ENCODE measurements at places on chromosomes 11 and 22.
A peak's percentile ranks its signal among the peaks of the same experiment; 100 is the strongest.

DNA sequence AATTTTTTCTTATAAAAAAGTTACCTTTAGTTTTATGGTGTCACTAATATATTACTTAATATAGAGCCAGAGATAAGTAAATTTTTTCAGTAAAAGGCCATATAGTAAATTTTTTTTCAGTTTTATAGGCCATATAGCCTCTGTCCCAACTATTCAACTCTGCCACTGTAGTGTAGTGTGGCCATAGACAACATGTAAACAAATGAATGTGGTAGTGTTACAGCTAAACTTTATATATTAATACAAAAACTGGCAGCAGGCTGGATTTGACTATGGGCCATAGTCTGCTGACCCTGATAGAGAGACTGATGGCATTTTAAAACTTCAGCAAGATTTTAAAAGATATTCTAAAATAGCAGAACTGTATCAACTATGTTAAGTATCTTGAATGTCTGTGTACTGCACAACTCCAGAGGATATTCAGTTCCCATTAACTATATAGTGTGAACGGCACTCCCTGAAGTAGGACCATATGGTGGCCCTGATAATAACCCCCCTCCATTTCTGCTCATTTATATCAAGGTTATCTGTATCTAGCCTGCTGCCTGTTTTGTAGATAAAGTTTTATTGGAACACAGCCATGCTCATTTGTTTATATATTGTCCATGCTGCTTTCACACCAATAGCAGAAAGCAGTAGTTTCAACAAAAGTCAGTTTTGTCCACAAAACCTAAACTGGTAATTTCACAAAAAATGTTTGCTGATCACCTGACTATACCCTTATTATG is 71.6 kb downstream of the PRMT3 start:
- DNase-seq: no peak

DNA sequence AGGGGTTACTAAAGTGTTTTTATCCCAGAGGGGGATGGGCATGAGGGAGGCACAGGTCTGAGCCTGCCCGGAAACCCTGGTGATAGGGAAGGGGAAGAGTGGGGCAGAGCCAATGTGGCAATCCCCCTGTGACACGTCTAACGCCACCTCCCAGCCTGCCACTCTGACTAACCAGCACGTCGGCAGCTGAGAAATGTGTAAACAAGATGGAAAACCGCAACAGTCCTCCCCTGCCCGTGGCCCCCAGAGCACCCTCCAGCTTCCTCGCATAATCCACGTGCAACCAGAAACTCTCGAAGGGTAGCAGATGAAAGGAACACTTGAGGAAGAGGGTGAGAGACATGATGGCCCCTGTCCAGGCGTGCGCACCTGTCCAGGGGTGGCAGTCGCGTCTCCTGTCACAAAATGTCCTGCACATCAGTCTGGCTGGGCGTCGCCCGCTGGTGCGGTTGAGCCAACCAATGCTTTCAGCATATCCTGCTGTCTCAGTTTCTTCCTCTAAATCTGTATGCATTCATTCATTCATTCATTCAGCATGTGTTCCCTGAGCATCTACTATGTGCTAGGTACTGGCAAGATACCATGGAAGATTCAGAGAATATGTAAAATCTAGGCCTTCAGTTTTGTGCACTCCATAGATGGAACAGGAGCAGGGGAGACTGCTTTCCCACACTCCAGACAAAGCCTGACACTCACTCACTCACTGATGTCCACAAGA is 4.5 kb downstream of the TMPRSS4 start:
- DNase-seq: no peak

GRCh38 chr11:64743591-64744543 is at the start of gene RASGRP2:
Gene RASGRP2 (minus strand): TSS chr11:64744142. CDS start chr11:64742866, 1,276 bp downstream.
- no peak for DNase-seq

- DNase-seq: peak; percentile 34
Observed at GRCh38 chr11:104967534-104968354, 630 bp downstream of the CASP4 start.

GRCh38 chr11:131864228-131864627 is 493.8 kb downstream of the NTM start:
- DNase-seq: no peak

DNA sequence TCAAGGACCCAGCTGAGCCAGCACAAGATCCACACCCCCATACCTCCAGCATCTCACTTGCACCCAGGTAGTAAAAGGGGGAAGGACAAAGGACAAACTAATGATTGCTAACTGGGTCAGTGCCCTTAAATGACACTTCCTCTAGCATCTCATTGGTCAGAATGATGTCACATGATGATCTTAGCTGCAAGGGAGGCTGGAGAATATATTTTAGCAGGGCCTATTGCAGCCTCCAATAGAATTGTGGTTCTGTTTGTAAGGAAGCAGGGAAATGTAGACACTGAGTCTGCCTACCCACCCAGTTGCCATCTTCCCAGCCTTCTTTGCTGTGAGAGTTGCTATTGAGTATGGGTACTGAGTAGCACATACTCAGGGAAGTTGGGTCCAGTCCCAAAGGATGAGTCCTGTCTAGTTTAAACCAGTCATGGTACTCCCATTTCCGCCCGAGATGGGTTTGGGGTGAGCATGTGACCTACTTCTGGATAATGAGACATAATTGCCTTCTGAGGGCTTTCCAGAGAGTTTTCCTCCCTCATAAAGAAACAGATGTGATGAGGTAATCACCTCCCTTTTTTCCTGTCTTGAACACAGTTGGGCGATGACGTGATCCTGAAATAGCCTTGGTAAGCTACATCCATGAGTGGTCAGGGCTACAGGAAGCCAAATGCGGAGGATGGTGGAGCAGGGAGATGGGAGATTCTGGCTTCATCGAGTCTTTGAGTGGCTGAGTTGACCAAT is 5.5 kb upstream of the DNAL4 start:
- no peak for DNase-seq

DNA sequence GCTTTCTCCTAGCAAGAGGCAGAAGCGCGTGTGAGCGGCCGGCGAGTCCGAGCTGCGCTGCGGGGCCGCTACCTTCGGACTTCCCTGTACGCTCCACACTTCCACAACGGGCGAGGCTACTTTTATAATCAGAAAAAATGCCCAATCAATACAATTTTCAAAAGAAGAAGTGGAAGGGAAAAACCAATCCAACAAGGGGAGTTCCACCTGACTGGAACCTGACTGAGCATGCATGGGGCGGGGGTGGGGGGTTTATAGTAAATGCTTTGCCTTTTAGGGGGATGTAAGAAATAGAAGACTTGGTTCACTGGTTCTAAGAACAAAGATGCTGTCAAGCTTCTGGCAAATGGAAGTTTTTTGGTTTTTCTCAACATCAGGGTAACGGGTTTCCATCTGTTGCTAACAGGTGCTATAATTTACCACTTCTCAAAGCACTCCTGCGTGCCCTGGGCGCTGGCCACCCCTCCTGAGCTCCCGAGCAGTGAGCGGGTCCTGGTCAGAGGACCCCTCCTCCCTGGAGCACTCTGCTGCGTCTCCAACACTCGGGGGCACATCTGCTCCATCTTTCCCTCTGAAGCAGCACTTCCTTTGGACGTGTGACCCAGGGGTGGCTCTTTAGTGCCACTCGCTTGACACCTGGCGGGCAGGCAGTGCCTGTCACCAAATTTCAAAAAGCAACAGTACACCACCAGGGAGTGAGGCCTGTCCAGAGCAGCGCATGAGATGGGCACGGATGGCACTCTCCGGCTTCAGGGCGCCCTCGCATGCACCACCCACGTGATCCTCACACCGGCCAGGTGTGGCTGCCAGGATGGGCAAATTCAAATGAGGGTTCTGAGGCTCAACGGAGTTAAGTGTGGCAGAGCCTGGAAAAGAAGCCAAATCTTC is 21.6 kb upstream of the BID start:
- no peak for DNase-seq

DNA sequence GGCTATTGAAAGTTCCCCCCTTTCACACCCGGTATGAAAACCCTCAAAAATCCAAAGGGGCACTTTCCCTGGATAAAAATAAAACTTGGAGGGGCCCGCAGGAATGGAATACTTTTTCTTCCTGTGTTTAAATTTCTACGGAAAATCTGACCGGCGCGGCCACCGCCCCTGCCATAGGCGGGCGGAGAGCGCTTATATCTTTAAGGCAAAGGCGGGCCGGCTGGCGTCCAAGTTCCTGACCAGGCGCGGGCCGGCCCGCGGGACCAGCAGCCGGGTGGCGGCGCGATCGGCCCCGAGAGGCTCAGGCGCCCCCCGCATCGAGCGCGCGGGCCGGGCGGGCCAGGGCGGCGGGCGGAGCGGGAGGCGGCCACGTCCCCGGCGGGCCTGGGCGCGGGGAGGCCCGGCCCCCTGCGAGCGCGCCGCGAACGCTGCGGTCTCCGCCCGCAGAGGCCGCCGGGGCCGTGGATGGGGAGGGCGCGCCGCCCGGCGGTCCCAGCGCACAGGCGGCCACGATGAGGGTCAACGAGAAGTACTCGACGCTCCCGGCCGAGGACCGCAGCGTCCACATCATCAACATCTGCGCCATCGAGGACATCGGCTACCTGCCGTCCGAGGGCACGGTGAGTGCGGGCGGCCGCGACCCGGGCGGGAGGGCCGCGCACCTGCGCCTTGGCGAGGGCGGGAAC is at the start of gene ANO1:
ANO1 (plus strand) TSS at position 223 of the 686 bp plus-strand sequence; CDS start at position 513, 290 bp downstream.
- no peak for DNase-seq

GRCh38 chr11:75831915-75832502 is 17.0 kb downstream of the UVRAG start:
- DNase-seq: no peak

- DNase-seq: peak; percentile 96
Observed at GRCh38 chr11:19027829-19028595, 32.5 kb downstream of the MRGPRX2 start.

DNA sequence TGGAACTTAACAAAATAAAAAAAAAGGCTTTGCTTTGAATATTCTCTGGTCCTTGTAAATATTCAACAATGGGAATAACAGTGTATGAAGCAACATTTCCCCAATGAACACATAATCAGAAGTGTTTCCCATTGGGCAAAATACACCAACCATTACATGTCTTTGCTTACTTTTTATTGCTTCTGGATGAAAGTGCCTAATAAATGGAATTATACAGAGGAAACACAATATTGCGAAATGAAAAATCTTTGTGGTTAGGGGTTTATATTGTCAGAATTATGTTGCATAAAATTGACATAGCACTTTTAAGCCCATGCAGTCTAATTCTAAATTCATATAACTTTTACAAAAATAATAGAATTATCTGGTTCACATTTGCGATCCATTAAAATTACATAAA is 386.4 kb downstream of the DCDC1 start:
- DNase-seq: no peak

DNA sequence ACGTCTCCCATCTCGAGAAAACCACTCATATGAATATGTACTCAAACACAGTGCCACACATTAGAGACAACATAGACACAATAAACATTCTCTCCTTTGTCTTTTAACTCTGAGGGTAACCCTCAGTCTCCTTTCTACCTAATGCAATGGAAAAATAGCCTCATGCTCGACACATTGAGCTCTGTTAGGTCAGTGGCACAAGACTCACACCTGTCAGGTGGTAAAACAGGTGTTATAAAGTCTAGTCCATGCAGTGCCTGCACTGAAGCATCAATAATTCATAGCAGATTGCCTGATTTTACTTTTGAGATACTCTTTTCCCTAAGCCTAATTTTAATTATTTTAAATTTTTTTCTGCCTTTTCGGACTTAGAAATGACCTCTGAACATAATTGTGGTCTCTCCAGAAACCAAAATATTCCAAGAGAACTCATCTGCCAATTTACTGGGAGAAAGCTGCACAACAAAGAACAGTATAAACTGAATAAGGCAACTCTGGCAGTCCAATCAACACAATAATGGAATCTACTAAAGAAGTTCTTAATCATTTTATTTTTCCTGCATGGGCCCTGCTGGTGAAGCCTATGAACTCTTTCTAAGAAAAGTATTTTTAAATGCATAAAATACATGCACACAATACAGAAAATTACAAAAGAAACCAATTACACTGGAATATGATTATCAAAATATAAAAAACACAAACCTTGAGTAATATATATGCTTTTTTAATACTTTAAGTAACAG is 9.9 kb downstream of the RDX start:
- no peak for DNase-seq

DNA sequence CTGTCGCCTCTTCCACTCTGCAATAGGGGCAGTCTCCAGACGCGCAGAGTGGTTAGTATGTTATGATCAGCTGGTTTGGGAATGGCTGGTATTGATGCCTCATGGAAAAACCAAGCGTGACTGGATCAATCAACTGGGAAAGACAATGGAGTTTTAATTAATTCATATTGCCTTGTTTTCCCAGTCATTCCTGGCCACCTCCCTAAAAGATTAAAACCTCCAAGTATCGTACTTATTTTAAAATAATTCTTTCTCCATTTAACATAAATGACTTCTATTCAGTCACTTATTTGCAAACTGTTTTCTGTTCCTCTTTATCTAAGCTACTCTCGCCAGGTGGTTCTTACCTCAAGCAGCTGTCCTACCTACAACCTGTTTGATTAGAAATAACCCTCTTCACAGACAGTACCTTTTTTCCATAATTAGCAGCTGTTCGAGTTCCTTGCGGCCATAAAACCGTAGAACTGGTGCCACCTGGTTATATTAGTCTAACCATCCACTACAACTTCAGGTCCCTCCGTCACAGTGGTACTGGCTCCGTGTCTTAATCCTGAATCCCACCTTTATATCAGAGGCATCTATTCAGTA is 898 bp downstream of the ZNF215 start:
- peak; percentile 17 for DNase-seq

- DNase-seq: no peak
Observed at GRCh38 chr22:47297261-47298016, 535.0 kb downstream of the TBC1D22A start.

DNA sequence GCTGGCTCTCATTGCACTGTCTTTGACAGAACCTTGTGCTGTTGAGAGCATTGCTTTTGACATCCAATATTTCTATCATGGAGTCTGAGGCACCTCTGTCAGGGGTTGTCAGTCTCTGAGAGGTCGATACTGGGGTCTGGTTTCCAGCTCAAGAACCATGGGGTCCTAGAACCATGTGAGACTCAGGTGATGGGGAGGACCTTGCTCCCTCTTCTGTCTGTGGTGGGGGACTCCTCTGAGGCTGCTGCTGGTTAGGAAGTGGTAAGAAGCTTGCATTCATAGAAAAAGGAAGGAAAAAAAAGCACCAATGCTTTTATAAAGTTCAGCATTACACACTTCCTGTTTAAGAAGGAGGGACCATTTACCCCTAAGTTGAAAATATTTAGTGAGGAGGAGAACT is 91.8 kb upstream of the CD44 start:
- no peak for DNase-seq

GRCh38 chr22:46896166-46896565 is 133.7 kb downstream of the TBC1D22A start:
- DNase-seq: no peak

DNA sequence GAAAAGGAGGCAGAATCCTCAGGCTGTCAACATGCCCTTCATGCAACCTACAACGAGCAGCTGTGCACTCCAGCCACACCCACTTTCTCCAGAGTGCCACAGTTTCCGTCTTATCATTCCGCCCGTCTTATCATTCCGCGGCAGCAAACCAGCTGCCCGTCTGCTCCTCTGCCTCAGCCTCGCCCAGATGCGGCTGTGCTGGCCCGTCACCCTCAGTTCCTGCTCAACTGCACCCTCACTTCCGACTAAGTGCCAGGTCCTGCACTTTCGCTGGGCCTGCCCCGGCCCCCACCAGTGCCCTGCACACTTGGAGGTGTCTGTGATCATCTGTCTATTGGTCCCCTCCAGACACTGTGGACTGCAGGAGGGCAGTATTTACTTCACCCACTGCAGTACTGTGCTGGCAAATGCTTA is 43.7 kb downstream of the MICAL3 start:
- DNase-seq: no peak

Data from MCF 10A (cell line).